ENCODE measurements at places on chromosomes 7 and 10. TPM values are rescaled to one million over a fixed set of nuclear protein-coding genes. Genes with fewer than 3 reads are reported as not detected.
A peak's percentile ranks its signal among the peaks of the same experiment; 100 is the strongest.

GRCh38 chr10:118305730-118306129 lies 36.4 kb downstream of the FAM204A start:
- H3K36me3 ChIP-seq: peaks cover 14% of the 10 kb centered on the region
- DNase-seq: no peak
- no peak overlapping the region for H3K27ac ChIP-seq
- no peaks in the 10 kb centered on the region for H3K4me1 ChIP-seq
- H3K27me3 ChIP-seq: no peaks in the 10 kb centered on the region

GRCh38 chr10:127033216-127034033 lies 128.2 kb downstream of the DOCK1 start:
- no peak overlapping the region for H3K4me3 ChIP-seq
- H3K36me3 ChIP-seq: no peaks in the 10 kb centered on the region
- no peaks in the 10 kb centered on the region for H3K27me3 ChIP-seq
- H3K4me1 ChIP-seq: no peaks in the 10 kb centered on the region
- no peak for DNase-seq

DNA sequence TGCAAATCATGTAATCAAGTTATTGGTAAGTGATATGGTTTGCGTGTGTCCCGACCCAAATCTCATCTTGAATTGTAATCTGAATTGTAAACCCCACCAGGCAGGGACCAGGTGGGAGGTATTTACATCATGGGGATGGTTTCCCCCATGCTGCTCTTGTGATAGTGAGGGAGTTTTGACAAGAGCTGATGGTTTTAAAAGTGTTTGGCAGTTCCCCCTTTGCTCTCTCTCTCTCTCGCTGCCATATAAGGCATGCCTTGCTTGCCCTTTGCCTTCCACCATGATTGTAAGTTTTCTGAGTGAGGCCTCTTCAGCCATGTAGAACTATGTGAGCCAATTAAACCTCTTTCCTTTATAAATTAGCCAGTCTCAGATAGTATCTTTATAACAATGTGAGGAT lies 302.6 kb downstream of the THSD7A start:
- H3K27me3 ChIP-seq: no peaks in the 10 kb centered on the region
- no peak overlapping the region for H3K27ac ChIP-seq

GRCh38 chr10:122658356-122659049 lies 41.1 kb downstream of the C10orf120 start:
- DNase-seq: no peak
- H3K4me3 ChIP-seq: no peak overlapping the region
- H3K27ac ChIP-seq: peak overlapping the region; percentile 56
- no peaks in the 10 kb centered on the region for H3K36me3 ChIP-seq
- H3K4me1 ChIP-seq: no peaks in the 10 kb centered on the region
- H3K27me3 ChIP-seq: no peaks in the 10 kb centered on the region

GRCh38 chr7:65225422-65226006 lies 148.1 kb upstream of the ZNF92 start:
- no peak overlapping the region for H3K27ac ChIP-seq
- no peaks in the 10 kb centered on the region for H3K4me1 ChIP-seq
- no peaks in the 10 kb centered on the region for H3K36me3 ChIP-seq
- peak; percentile 62 for DNase-seq
- H3K27me3 ChIP-seq: peaks cover 1% of the 10 kb centered on the region

DNA sequence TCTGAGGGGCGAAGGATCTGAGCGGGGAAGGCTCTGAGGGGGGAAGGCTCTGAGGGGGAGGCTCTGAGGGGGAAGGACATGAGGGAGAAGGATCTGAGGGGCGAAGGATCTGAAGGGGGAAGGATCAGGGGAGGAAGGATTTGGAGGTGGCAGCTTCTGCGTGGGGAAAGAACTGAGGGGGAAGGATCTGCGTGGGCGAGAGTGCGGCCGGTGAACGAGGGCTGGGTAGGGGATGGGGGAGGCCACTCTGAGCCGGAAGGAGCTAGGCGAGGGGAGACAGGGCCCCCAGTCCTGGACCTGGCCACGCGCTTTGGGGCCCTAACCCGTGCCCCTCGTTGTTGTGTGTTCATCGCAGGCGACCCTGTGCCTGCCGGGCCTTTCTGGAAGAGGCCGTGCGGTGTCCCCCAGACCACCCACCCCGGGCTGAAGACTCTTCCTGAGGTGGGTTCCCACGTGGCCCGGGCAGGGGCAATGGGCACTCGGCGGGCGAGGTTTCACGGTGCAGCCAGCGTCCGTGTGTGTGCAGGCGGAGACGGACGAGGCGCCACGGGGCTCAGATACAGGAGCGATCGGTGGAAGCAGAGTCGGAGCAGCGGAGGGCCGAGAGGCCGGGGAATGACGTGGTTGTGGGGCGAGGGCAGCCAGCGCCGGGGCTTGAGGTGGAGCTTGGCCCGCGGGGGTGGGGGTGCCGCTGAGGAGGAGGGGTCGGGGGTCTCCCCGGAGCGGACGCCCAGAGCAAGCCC lies 2.0 kb downstream of the CALY start:
- DNase-seq: no peak
- H3K27ac ChIP-seq: peak overlapping the region; percentile 56
- H3K36me3 ChIP-seq: no peaks in the 10 kb centered on the region
- peaks cover 7% of the 10 kb centered on the region for H3K4me1 ChIP-seq

- H3K4me1 ChIP-seq: no peaks in the 10 kb centered on the region
- H3K27ac ChIP-seq: no peak overlapping the region
- no peaks in the 10 kb centered on the region for H3K27me3 ChIP-seq
- no peaks in the 10 kb centered on the region for H3K36me3 ChIP-seq
Observed at GRCh38 chr7:42338231-42338915, 101.4 kb upstream of the GLI3 start.

DNA sequence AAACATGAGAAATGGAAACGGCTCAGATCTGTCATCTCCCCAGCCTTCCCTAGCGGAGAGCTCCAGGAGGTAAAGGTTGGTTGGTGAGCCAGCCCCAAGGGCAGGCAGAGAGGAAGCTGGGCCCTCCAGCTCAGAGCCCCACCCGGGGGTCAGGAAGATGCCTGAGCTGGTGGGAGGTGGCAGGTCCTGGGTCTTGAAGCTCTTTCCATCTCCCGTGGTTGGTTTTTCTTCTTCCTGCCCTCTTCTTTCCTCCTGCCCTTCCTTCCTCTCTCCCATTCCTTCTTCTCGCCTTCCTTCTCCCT lies 384.2 kb upstream of the FOXK1 start:
- no peaks in the 10 kb centered on the region for H3K36me3 ChIP-seq
- no peak for DNase-seq
- no peak overlapping the region for H3K4me3 ChIP-seq
- no peaks in the 10 kb centered on the region for H3K27me3 ChIP-seq
- H3K27ac ChIP-seq: no peak overlapping the region

DNA sequence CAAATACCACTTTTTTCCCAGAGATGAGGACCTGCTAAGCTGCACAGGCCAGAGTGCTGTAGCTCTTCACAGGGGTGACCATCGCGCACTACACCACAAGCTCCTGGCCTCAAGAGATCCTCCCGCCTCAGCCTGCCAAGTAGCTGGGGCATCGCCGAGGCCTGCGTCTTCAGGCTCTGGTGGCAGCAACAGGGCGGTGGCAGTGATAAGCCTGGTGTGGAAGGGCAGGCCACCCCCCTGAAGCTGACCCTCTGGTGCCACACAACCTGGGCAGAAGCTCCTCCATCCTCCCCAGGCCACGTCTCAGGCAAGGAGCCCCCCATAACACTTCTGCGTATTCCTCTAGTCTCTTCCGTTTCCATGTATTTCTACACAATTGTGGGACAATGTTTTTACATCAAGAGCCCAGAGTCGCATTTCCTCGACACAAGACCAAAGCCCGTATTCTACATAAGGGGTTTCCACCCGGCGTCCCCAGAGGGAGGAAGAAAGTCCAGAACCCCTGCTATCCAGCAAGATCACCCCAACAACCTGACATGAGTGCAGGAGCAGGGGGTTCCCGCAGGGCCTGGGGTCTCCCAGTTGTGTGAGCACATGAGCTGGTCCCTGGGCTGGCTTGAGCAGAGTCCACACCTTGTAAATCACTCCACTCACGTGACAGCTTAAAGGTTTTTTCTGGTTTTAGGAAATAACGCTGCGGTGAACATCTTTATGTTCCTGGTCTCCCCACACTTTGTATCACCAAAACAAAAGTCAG lies 37.6 kb upstream of the NCAPG2 start:
- H3K27me3 ChIP-seq: no peaks in the 10 kb centered on the region
- H3K4me3 ChIP-seq: no peak overlapping the region
- peaks cover 78% of the 10 kb centered on the region for H3K36me3 ChIP-seq
- H3K27ac ChIP-seq: no peak overlapping the region

- H3K27me3 ChIP-seq: no peaks in the 10 kb centered on the region
- peaks cover 14% of the 10 kb centered on the region for H3K4me1 ChIP-seq
- peak overlapping the region; percentile 80 for H3K27ac ChIP-seq
- peaks cover 54% of the 10 kb centered on the region for H3K36me3 ChIP-seq
Observed at GRCh38 chr10:12214763-12215218, 18.8 kb downstream of the CDC123 start.

The SAP25 gene
- total RNA-seq: 9.2 TPM

The PRDX3 gene
- 179 TPM for total RNA-seq

The SEMA3C gene
- total RNA-seq: not detected

The CNTNAP2 gene
- total RNA-seq: not detected

The NEUROD6 gene
- not detected for total RNA-seq

The LRRC4 gene
- total RNA-seq: 2.2 TPM

The PTPRZ1 gene
- total RNA-seq: not detected

The PRPS1L1 gene
- not detected for total RNA-seq

The RGR gene
- total RNA-seq: not detected

The SUV39H2 gene
- 47.5 TPM for total RNA-seq

Data from activated CD4-positive, alpha-beta T cell treated with anti-CD3 and anti-CD28 coated beads, Interleukin-2, amount 10 ng/mL, durations not matched to agents 24 days and 14 days (primary cell).